Astrocyte of the spinal cord (primary cell): ENCODE measurements at places on chromosomes 7 and 10.

- no peak for DNase-seq
These were observed 165.5 kb downstream of the LRRN3 start for GRCh38 chr7:111256391-111256790.

GRCh38 chr7:49520951-49521350 lies 252.5 kb upstream of the VWC2 start:
- DNase-seq: no peak

DNA sequence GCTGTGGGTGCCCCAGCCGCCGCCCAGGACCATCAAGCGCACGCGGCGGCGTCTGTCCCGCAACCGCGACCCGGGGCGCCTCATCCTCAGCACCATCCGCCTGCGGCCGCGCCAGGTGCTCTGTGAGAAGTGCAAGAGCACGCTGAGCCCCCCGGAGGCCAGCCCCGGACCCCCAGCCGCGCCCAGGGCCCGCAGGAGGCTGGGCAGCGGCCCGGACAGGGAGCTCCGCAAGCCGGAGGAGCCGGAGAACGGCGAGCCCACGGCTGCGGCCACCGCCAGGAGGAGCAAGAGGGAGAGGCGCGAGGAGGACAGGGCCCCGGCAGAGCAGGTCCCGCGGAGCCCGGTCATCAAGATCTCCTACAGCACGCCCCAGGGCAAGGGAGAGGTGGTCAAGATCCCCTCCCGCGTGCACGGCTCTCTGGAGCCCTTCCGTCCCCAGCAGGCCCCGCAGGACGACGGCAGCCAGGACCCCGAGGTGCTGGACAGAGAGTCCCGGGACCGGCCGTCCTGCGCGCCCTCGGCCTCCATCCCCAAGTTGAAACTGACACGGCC lies 8.0 kb downstream of the PWWP2B start:
- DNase-seq: no peak

GRCh38 chr10:98110356-98110755 lies 24.1 kb upstream of the R3HCC1L start:
- no peak for DNase-seq

GRCh38 chr7:1449501-1449900 lies 9.8 kb downstream of the MICALL2 start:
- DNase-seq: no peak

DNA sequence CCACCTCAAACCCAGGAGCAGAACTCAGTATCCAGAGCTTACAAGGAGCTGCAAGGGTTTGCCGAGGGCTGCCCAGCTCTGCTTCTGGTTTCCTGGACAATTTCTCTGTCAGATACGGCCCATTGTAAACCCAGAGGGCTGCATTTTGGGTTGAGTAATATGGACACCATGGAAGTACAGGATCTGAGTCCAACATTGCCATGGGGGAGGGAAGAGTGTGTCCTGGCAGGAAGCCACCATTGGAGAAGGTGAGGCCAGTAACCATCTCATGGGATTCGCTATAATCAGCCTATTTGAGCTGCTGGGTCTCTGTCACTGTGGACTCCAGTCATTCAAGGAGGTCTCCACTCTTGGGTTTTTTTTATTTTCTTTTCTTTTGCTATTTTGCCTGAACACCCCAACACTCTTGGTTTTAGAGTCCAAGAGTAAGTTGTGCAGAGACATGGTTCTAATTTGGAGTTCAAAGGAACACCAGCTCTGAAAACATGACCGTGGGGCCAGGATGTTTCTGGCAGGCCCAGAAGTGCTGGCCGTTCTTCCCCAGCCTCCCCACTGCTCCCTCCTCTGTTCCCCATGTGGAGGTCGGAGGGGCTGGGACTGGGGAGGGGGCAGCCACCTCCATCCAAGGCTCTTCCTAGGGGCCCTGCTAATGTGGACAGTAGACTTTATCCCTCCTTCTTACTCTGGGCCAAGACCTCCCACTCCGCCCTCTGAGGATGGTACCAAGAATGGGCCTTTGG lies 46.2 kb downstream of the CHST3 start:
- DNase-seq: no peak

DNA sequence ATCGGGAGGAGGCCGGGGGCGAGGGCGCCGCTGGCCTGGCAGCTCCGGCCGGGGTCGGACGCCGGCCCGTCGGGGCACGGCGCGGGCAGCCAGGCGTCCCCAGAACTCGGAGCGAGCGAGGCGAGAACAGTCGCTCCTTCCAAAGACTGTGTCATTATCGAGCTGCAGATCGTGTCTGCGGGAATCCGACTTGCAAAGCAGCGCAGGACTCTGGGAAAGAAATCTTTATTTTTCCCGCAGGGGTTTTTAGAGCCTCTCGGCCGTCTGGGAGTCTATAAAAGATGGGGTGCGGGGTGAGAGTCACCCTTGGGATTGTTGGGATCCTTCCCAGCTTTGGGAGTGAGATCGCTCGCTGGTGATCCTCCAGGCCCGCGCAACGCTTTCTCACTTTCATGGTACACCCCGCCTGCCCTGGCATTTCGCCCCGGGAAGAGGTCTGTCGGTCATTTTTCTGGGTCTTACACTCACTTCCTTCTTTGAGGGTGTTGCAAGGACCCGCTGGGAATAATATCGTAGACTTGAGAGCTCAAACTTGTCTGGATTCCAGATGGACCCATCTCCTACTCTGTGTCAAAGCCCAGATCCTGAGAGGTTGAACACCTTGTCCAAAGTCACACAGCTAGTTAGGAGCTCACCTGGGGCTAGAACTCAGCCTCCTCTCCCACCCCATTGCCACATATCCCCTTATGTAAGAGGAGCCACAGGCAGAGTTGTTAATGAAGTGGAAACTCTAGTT lies 1.0 kb downstream of the UBTD1 start:
- DNase-seq: peak; percentile 61

GRCh38 chr10:101894742-101895141 lies 51.1 kb upstream of the KCNIP2 start:
- DNase-seq: no peak

DNA sequence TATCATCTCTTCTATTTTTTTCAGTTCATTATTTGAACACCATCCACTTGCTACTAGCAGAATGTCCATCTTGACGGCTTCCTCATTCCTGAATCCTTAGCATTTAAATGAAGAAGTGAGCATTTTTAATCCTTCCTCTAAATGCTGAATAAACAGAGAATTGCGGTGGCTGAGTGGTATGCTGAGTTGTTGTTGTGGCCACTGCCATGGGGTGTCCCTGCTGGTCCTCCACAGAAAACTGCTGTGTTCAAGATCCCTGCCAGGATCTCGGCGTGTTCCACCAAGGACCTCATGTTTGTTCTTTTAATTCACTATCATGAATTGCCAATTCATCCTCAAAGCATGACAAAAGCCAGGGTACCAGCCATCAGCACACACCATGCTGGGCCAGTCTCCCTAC lies 48.9 kb upstream of the HABP2 start:
- DNase-seq: no peak

DNA sequence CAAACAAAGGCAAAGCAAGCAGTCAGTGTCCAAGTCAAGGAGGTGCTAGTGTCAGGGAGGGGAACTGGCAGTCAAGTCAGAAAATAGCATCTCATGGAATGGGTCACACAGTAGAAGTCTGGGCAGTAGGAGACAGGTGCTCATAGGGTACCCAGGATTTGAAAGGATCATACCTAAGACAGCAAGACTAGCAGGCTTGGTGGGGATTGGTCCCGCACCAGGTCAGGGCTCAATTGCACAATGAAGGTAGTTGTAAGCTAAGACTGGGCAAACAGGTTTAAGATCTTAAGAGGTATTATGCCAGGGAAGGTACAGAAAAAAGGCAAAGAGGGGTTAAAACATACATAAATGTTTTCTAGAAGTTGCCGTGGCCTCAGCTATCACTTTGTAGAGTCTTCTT lies 181.4 kb upstream of the ETV1 start:
- no peak for DNase-seq

- DNase-seq: no peak
These were observed 354.9 kb downstream of the PLXNA4 start for GRCh38 chr7:132221356-132221755.

- DNase-seq: no peak
These were observed 177.8 kb downstream of the PTPRN2 start for GRCh38 chr7:158409816-158410330.

GRCh38 chr10:35464825-35465456 lies 128.6 kb downstream of the CCNY start:
- DNase-seq: peak; percentile 37

- DNase-seq: peak; percentile 45
These were observed 309.5 kb upstream of the TEX47 start for GRCh38 chr7:89104748-89105685.

DNA sequence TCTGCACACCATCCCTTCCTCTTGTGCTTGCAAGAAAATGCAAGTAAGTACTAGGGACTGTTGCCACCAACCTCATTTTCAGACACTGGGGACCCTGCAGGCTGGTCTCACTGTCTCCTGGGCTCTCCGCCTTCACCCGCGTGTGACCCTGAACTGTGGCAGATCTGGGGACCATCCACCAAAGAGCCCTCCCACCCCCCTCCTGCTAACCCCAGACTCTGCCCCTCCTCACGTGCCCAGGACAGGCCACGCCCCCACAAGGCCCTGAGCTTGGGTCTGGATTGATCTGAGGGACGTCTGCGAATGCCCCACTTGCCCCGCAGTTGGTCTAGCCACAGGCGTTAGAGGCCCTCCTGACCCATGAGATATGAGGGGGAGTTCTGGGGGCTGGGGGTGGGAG lies 8.1 kb downstream of the CNPY1 start:
- no peak for DNase-seq

- DNase-seq: no peak
These were observed 141.0 kb downstream of the DKK1 start for GRCh38 chr10:52455098-52455497.

GRCh38 chr7:51175316-51175991 lies 141.2 kb downstream of the COBL start:
- no peak for DNase-seq
